ENCODE measurements at places on chromosomes 12 and 14.

- no peak overlapping the region for H3K27ac ChIP-seq
- no peaks in the 10 kb centered on the region for H3K36me3 ChIP-seq
- H3K4me1 ChIP-seq: no peaks in the 10 kb centered on the region
- peak; percentile 70 for DNase-seq
- no peak overlapping the region for H3K4me3 ChIP-seq
Observed at GRCh38 chr14:80136358-80136757, 74.9 kb downstream of the DIO2 start.

DNA sequence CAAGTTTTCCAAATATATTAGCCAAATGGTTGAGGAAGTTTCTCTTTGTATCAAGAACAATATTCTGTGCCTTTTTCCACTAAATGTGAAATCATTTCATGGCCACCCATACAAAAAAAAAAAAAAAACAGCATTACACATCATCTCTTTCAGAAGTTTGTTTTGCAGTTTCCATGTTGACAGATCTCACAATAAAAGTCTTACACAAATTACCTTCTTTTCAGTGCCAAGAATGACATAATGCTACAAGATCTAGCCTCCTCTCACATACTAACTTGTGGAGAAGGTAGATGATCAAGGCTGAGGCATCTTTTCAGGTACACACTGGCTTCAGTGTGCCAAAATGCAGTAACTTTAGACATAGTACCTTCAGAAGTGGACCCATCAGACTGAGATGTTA, 35.3 kb downstream of the PRKD1 start:
- no peaks in the 10 kb centered on the region for H3K27me3 ChIP-seq
- no peak for DNase-seq
- peaks cover 3% of the 10 kb centered on the region for H3K4me1 ChIP-seq
- H3K4me3 ChIP-seq: no peak overlapping the region
- H3K27ac ChIP-seq: no peak overlapping the region

- no peak overlapping the region for H3K4me3 ChIP-seq
- no peak overlapping the region for H3K27ac ChIP-seq
- no peaks in the 10 kb centered on the region for H3K27me3 ChIP-seq
- no peaks in the 10 kb centered on the region for H3K36me3 ChIP-seq
Observed at GRCh38 chr12:40473962-40474361, 218.3 kb upstream of the CNTN1 start.

DNA sequence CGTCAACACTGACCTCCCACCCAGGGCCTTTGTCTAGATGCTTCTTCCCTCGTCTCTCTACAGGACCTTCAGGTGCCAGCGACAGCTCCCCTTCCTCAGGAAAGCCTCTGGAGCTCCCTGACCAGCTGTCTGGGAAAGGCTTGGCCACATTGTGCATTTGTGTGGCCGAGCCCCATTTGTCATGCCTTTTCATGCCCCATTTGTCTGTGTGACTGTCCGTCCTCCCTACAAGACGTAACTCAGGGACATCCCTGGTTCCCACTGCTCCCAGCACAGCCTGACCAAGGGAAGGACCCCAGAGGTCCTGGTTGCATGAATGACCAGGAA, 23.8 kb downstream of the ZFYVE21 start:
- H3K27ac ChIP-seq: no peak overlapping the region
- H3K4me1 ChIP-seq: peaks cover 36% of the 10 kb centered on the region
- peaks cover 26% of the 10 kb centered on the region for H3K36me3 ChIP-seq
- DNase-seq: no peak

DNA sequence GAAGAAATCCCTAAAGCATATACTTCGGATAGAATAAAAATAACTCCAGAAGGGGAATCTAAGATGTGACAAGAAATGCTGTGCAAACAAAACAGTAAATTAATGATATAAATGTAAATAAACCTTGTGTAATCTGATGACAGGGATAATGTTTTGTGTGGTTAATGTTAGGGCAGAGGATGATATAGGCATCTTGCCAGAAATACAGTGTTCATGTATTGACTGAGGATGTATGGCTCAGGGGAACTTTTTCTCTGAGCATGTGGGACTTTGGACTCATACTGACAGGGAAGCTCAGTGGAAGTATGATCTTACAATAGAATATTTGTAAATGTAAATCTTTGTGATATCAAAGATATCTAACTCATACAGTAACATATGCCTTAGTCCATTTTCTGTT, 420.2 kb downstream of the TMTC2 start:
- H3K27me3 ChIP-seq: no peaks in the 10 kb centered on the region
- no peak overlapping the region for H3K27ac ChIP-seq
- H3K4me1 ChIP-seq: no peaks in the 10 kb centered on the region
- no peak for DNase-seq

DNA sequence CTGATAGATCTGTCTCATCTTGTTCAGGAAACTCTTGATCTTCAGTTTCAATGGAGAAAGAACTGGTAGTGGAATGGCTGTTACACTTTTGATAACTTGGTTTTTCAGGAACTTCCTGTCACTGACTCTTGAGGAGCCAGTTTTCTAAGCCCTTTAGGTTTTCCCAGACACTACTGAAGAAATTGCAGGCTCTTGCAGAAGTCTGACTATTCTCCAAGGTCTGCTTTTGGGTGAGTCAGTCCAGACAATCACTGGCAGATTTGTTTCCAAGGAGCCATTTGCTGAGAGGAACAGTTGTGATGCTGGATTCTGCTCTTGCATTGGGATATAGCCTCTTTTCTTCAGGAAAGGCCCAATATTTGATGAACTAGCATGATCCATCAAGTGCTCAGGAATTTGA, 468.0 kb downstream of the FUT8 start:
- no peak overlapping the region for H3K4me3 ChIP-seq
- DNase-seq: no peak
- H3K36me3 ChIP-seq: no peaks in the 10 kb centered on the region

GRCh38 chr12:5718680-5719079, 226.4 kb downstream of the ANO2 start:
- no peaks in the 10 kb centered on the region for H3K27me3 ChIP-seq
- H3K4me1 ChIP-seq: no peaks in the 10 kb centered on the region
- H3K27ac ChIP-seq: no peak overlapping the region

- DNase-seq: peak; percentile 61
- H3K4me3 ChIP-seq: peak overlapping the region; percentile 90
- no peaks in the 10 kb centered on the region for H3K36me3 ChIP-seq
- no peaks in the 10 kb centered on the region for H3K27me3 ChIP-seq
- H3K4me1 ChIP-seq: peaks cover 2% of the 10 kb centered on the region
Observed at GRCh38 chr14:95156161-95157047, 925 bp downstream of the DICER1 start.

DNA sequence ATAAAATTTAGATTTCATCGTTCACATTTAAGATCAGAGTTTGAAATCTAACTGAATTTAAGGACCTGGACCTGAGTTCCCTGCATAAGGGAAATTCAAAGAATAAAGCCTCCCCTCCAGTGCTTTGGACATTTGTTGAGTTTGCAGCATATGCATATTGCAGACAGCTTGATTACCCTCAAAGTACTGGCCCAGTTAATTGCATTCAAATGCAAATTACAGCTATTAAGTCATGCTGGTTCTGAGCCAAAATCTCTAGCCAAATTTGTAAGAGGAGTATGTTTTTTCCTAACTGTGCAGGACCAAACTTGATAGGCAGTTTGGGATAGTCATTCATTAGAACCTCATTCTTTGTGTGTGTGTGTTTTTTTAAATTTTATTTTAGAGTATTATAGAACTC, 9.1 kb upstream of the KIF21A start:
- H3K27me3 ChIP-seq: no peaks in the 10 kb centered on the region
- no peak overlapping the region for H3K4me3 ChIP-seq
- no peak overlapping the region for H3K27ac ChIP-seq
- no peak for DNase-seq
- H3K36me3 ChIP-seq: no peaks in the 10 kb centered on the region
- H3K4me1 ChIP-seq: no peaks in the 10 kb centered on the region

DNA sequence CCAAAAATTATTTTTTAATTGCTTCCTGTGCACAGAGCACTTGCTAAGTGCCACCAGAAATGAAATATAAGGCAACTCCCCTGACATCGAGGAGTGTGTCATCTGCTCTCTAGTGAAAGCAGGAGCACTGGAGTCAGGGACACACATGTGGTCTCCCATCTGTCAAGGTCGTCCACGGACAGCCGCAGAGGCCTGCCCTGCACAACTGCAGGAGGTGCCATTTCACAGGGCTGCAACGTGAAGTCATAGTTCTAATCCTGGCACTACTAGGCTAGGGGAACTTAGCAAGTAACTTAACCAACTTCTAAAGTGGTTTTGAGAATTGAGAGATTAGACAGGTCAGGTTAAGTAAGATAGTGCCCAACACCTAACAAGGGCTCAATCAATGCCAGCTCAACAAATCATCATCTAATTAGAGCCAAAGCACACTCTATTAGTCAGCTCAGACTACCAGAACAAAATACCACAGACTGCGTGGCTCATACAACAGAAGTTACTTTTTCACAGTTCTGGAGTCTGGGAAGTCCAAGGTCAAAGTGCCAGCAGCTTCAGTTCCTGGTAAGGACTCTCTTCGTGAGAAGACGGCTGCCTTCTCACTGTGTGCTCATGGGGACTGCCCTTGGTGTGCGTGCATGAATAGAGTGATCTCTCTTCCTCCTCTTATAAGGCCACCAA, 30.7 kb downstream of the FOXN3 start:
- no peak for DNase-seq
- H3K27ac ChIP-seq: no peak overlapping the region
- H3K27me3 ChIP-seq: no peaks in the 10 kb centered on the region

DNA sequence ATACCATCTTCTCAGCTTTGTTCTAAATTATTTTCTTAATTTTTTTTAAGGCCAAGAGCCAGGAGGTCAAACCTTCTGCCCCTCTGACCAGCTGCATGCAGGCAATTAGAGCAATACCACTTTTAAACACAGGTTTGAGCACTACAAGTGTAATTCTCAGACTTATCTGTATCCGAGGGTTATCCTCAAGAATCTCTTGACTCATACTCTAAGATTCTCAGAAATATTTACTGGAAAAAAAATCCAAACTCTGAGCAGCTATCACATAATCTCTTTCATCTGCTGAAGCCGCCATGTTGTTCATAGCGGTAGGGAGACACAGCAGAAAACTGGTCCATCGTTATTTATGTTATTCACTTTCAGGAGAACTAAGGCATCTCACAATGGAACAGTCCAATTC, 27.4 kb upstream of the PTHLH start:
- H3K27ac ChIP-seq: no peak overlapping the region
- no peaks in the 10 kb centered on the region for H3K36me3 ChIP-seq
- H3K4me3 ChIP-seq: no peak overlapping the region
- H3K4me1 ChIP-seq: no peaks in the 10 kb centered on the region
- DNase-seq: peak; percentile 52

DNA sequence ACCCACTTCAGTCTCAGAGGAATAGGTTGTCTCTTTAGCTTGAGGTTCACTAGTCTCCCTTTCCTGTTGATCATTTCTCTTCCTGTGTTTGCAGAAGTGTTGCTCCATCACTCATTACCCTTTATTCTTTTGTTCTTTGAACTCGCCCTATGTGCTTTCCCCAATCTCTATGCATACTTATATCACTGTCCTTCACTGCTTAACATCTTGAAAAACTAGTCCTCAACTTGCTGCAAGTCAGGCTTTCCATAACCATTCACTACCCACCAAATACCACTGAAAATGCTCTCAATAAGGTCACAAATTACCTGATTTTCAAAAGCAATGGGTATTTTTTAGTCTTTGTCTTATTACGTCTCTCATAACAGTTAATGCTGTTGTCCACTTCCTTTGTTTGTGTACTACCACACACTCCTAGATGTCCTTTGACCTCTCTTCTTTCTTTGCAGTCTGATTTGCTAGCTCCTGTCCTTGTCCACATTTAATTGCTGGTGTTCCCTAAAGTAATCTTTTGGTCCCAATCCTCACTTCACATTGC, 80.8 kb downstream of the RIC8B start:
- no peak overlapping the region for H3K4me3 ChIP-seq
- no peaks in the 10 kb centered on the region for H3K36me3 ChIP-seq
- DNase-seq: no peak
- H3K27ac ChIP-seq: no peak overlapping the region

DNA sequence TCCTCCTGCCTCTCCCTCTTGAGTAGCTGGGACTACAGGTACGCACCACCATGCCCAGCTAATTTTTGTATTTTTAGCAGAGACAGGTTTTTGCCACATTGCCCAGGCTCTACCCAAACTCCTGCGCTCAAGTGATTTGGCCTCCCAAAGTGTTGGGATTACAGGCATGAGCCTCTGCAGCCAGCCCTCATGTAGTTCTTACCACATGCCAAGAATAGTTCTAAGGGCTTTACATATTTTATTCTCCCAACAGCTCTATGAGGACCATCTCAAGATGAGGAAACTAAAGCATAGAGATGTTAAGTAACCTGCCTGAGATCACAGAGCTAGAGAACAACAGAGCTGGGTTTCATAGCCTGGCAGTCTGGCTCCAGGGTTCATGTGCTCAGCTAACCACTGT, 37.9 kb upstream of the ALDH2 start:
- no peaks in the 10 kb centered on the region for H3K4me1 ChIP-seq
- H3K27ac ChIP-seq: no peak overlapping the region
- no peaks in the 10 kb centered on the region for H3K27me3 ChIP-seq
- H3K4me3 ChIP-seq: no peak overlapping the region
- H3K36me3 ChIP-seq: peaks cover 20% of the 10 kb centered on the region

DNA sequence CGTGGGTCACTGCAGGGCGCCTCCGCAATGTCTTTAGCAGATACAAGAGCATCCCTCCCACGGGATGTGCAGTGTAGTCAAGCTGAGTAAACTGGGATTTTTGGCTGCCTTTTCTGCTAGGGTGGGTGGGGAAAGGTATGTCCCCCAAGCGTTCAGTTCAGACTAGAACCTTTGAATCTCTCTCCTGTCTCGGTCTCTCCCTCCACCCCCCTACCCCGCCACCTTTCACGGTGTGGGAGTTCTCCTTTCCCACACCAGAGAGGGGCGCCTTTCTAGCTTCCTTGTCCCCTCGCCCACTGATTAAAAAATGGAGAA, 525 bp upstream of the FAR2 start:
- H3K27ac ChIP-seq: no peak overlapping the region
- H3K36me3 ChIP-seq: no peaks in the 10 kb centered on the region
- DNase-seq: peak; percentile 20
- no peaks in the 10 kb centered on the region for H3K27me3 ChIP-seq

- DNase-seq: no peak
- H3K27ac ChIP-seq: peak overlapping the region; percentile 55
- H3K4me1 ChIP-seq: peaks cover 7% of the 10 kb centered on the region
- H3K36me3 ChIP-seq: peaks cover 11% of the 10 kb centered on the region
- peak overlapping the region; percentile 75 for H3K4me3 ChIP-seq
Observed at GRCh38 chr14:21268617-21269251, 508 bp downstream of the HNRNPC start.

GRCh38 chr14:69983317-69983716, 104.1 kb downstream of the SMOC1 start:
- H3K36me3 ChIP-seq: no peaks in the 10 kb centered on the region

GRCh38 chr12:91562476-91562875, 379.9 kb upstream of the DCN start:
- H3K27me3 ChIP-seq: no peaks in the 10 kb centered on the region
- H3K27ac ChIP-seq: no peak overlapping the region
- H3K36me3 ChIP-seq: no peaks in the 10 kb centered on the region
- no peak for DNase-seq

DNA sequence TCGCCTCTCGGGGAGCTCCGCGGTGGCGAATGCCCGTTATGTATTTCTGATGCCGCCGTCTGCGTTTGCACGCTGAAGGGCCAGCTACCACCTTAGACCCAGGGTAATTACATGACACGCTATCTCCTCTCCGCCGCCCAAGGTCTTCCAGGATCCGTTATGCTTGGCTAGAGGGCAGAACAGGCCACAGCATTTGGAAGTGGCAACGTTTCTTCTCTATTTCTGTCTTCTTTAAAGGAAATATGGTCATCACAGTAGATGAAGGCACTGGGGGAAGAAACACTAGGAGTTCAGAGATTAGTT, 861 bp upstream of the MDGA2 start:
- no peak overlapping the region for H3K27ac ChIP-seq
- H3K27me3 ChIP-seq: peaks cover 46% of the 10 kb centered on the region
- peaks cover 15% of the 10 kb centered on the region for H3K4me1 ChIP-seq

- H3K27me3 ChIP-seq: no peaks in the 10 kb centered on the region
- no peaks in the 10 kb centered on the region for H3K36me3 ChIP-seq
- no peak overlapping the region for H3K4me3 ChIP-seq
- no peaks in the 10 kb centered on the region for H3K4me1 ChIP-seq
- DNase-seq: no peak
Observed at GRCh38 chr12:67754933-67755697, 106.6 kb downstream of the DYRK2 start.
